ENCODE measurements at places on chromosomes 2 and 18. TPM values are rescaled to one million over a fixed set of nuclear protein-coding genes. Genes with fewer than 3 reads are reported as not detected.
A peak's percentile ranks its signal among the peaks of the same experiment; 100 is the strongest.

C2orf92 gene
- total RNA-seq, result 6.1 TPM

CYP27C1 gene
- total RNA-seq, result 0.19 TPM

DNA sequence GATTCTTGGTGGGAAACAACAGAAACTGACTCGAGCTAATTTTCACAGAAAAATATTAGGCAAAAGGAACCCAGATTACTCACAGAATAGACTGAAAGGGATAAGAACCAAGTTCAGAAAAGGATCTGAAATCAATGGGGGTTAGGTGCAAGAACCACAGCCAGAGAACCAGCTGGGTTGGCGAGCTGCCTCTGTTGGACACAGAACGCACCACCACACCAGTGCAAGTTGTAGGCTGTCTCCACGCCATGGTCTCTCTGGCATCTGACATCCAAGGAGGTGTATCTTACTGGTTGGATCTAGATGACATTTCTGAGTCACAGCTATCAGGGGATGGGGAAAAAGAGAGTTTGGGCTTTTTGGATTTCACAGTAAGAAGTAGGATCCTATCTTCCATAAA is 18.6 kb upstream of the ONECUT2 start:
- DNase-seq, result no peak

GRCh38 chr2:231819447-231820042 is 33.3 kb downstream of the COPS7B start:
- no peak for DNase-seq

GRCh38 chr2:42156721-42157120 is 12.4 kb upstream of the EML4 start:
- DNase-seq, result no peak

GRCh38 chr18:55256226-55256928 is 297.1 kb upstream of the CCDC68 start:
- DNase-seq, result no peak

- DNase-seq, result no peak
These were observed 162.0 kb downstream of the ETAA1 start for GRCh38 chr2:67559156-67559555.

- DNase-seq, result no peak
These were observed 55.1 kb downstream of the RBBP8 start for GRCh38 chr18:22988208-22988607.

DNA sequence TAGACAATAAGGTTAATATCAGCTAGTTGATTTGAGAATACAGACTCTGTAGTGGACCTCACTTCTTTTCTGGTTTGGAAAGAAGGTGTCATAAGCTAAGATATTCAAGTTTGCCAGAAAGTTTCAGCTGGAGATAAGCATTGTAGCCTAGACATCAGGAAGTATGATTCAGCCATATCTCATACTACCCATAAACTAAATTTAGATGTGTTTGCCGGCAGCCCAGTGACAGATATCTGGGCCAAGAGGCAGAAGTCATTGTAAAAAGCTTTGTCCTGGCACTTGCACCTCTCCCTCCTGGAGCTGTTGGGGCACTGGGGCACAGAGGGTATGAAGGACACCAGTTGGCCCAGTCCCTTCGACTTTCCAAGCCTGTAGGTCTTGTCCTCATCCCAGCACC is 128.0 kb downstream of the EPHA4 start:
- peak; percentile 52 for DNase-seq

DNA sequence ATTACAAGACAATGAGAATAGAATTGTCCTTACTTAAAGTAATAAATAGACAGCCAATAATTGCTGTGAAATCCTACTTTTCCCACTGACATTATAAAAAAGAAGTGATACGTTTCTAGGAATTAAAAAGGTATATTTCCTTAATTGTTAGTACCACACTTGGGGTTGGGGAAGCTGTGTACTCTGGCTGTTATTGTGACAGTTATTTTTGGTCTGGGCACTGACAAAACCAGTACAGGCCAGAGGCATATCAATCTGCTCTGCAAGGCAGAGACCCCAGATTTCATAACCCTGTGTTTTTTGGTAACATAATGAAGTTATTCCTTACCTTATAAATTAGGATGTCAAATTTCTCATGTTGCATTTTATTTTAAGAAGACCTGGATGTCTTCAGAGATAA is 66.5 kb downstream of the RAB10 start:
- DNase-seq, result no peak

- no peak for DNase-seq
These were observed 104.6 kb downstream of the CAPN13 start for GRCh38 chr2:30702694-30703093.

DNA sequence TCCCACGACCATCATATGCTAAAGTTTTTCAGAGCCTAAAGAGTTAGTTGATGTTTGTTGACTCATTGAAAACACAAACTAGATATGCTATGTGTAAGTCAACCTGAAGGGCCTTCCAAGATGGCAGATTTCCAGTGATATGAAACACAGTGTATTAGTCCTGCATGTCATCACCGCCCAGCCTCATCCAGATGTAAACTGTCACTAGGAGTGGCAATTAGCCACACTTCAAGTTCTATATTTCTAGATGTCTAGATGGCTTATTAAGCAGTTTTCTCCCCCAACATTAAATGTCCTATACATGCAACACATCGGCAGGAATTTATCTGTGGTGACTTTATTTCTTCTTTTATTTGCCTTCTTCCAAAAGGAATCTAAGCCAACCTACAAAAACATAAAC is 444.1 kb upstream of the SMIM21 start:
- no peak for DNase-seq

- no peak for DNase-seq
These were observed 188.0 kb upstream of the DCC start for GRCh38 chr18:52152036-52152435.

RAX gene
- not detected for total RNA-seq

- no peak for DNase-seq
These were observed 21.6 kb upstream of the SULT1C4 start for GRCh38 chr2:108355906-108356734.

DNA sequence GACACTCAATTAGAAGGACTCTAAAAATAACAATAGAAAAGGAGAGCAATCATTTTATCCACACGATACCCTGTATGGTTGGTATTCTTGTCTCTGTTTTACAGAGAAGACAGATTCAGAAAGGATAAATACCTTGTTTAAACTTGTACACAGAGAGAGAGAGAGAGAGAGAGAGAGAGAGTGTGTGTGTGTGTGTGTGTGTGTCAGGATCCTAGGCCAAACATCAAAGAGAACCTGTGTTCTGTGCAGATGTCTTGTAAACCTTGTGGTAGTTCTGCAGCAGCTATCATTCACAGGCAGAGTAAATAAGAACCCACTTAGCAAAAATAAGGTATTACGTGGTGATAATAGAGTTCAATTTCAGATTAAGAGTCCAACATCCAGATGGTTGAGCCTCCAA is 4.3 kb upstream of the CRIM1 start:
- DNase-seq, result no peak

- peak; percentile 36 for DNase-seq
These were observed 515.8 kb downstream of the GALR1 start for GRCh38 chr18:77765468-77765867.

FBXO48 gene
- total RNA-seq, result 0.94 TPM

GRCh38 chr2:199596549-199596948 is 138.8 kb upstream of the SATB2 start:
- DNase-seq, result peak; percentile 12

TCF7L1 gene
- 1.0 TPM for total RNA-seq

All from adrenal gland (tissue), 19 donors.